ENCODE measurements at places on chromosomes 2 and 18.

GRCh38 chr18:23998820-23999219 lies 15.7 kb upstream of the TTC39C start:
- DNase-seq, result no peak

DNA sequence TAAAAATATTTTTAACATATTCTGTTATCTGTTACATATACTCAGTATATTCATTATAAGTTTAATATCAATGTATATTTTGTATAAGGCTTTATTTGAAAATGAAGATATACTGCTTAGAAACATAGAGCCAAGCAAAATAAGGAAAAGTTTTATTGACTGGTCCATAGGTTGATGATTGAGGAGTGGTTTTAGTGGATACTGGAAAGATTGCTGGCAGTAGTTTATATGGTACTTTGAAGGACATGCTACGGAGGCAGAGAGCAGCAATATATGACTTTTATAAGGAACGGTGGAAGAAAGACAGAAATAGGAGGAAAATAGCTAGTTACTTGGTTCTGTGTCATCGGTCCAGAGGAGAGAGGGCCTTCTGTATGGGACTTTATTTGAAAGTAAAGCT lies 92.4 kb downstream of the ZNF236 start:
- DNase-seq, result no peak

DNA sequence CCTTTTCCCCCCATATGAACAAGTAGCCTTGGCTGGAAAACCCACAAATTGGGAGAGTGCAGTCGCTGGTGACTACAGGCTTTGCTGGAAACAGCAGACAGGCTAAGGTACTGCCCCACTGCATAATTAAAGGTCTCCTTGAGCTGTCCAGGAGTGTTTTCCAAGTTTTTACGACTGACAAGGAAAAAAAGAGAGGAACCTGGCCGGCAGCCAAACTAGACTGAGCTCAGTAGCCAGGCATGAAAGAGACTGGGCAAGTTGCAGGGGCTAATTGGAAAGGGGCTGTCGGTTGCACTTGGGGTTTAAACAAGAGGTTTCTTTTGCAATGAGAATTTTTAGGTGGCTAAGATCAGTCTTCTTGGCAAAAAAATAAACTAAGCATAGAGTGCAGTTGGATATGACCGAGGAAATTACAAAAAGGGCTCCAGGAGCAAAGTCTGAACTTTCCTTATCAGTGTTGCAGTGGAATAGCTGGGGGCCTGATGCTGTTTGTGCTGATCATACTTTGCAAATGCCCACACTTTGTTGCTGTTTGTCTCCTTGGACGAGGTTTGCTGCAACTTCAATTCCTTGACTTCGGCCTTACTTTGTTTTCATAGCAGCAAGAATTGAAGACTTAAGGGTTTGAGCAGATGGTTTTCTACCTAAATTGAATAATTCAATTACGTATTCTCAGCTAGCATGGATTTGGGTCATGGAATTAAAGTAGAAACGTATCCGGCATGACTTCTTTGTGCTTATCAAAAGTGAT lies 2.1 kb downstream of the GULP1 start:
- peak; percentile 47 for DNase-seq

DNA sequence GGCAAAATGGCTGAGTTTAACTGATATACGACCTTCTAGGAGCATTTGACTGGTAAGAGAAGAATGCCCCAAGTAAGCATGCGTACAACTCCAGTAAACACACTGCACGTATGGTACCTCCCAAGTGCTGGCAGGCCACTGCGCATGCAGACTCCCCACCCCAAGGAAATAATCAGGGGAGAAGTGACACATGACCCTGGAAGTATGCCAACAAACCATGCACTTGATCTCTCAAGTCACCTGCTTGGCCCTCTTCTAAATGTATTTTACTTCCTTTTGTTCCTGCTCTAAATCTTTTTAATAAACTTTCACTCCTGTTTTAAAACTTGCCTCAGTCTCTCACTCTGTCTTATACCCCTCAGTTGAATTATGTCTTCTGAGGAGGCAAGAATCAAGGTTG lies 129.8 kb upstream of the COL5A2 start:
- no peak for DNase-seq

- DNase-seq, result peak; percentile 57
These were observed 72.3 kb upstream of the SESTD1 start for GRCh38 chr2:179336782-179337534.

GRCh38 chr2:112001136-112001715 lies 53.8 kb upstream of the TMEM87B start:
- DNase-seq, result no peak
